ENCODE measurements at places on chromosomes 6 and 20.
A peak's percentile ranks its signal among the peaks of the same experiment; 100 is the strongest.

DNA sequence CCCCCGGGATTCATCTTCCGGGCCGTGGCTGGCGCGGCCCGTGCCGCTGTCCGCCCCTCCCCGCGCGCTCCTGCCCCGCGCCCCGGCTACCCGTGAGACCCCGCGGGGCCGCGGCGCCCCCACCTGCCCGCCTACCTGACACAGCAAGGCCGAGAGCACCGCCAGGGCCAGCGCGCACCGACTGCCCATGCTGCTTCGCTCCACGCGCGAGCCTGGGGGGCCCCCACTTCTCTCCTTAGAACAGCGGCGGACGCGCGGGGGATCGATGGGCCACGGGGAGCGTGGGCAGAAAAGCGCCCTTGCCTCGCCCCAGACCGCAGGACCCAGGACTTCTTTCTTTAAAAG, 955 bp downstream of the DLL1 start:
- DNase-seq = no peak

DNA sequence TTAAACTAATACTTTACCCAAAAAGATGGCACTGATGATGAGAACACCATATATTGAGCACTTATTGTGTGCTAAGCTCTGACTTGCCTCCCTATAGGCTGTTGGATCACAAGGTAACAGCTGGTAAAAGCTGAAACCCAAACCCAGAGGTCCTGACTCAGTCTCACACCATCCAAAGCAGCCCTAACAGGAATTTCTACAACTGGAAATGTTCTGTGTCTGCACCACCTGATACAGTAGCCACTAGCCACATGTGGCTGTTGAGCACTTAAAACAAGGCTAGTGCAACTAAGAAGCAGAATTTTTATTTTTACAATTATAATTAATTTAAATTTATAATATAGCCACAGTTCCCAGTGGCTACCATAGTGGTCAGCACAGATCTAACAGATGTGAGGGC, 15.6 kb upstream of the MATN4 start:
- peak; percentile 9 for DNase-seq

DNA sequence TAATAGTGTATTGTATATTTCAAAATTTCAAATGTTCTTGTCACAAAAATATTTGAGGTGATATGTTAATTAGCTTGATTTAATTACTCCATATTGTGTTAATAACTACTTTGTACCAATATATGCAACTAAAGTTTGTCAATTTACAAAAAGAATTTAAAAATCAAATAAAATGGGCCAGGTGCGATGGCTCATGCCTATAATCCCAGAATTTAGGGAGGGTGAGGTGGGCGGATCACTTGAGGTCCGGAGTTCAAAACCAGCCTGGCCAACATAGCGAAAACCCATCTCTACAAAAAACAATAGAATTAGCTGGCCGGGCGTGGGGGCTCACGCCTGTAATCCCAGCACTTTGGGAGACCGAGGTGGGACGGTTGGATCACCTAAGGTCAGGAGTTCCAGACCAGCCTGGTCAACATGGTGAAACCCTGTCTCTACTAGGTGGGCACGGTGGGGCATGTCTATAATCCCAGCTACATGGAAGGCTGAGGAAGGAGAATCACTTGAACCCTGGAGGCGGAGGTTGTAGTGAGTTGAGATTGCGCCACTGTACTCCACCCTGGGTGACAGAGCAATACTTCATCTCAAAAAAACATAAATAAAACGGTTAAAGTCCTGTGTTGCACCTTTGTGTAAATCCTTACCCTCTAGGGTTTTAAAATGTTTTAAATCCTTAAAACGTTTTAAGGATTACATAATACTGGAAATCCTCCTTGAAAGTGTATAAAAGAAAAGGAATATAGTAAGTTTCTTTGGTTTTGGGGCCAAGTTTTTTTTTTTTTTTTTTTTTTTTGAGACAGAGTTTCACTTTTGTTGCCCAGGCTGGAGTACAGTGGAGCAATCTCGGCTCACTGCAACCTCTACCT, 4.0 kb downstream of the HSPA1B start:
- peak; percentile 69 for DNase-seq

DNA sequence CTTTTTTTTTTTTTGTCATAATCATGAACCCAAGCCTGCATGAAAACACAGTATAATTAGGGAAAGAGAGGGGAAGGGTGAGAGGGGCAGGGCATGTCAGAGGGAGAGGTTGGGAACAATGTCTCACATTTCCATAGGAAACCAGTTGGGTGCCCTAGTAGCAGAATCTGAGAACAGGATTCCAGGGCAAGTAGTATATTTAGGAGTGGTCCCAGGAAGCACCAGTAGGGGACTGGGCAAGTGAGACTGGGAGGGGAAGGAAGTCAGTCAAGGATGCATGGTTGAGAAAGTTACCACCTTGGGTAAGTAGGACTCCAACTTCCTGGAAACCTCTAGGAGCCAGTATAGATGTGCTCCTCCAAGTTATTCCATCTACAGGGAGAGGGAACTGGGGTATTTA, 88.6 kb upstream of the MAFB start:
- DNase-seq = no peak

- DNase-seq = no peak
Measured at GRCh38 chr6:75126518-75126917, 79.3 kb downstream of the COL12A1 start.

DNA sequence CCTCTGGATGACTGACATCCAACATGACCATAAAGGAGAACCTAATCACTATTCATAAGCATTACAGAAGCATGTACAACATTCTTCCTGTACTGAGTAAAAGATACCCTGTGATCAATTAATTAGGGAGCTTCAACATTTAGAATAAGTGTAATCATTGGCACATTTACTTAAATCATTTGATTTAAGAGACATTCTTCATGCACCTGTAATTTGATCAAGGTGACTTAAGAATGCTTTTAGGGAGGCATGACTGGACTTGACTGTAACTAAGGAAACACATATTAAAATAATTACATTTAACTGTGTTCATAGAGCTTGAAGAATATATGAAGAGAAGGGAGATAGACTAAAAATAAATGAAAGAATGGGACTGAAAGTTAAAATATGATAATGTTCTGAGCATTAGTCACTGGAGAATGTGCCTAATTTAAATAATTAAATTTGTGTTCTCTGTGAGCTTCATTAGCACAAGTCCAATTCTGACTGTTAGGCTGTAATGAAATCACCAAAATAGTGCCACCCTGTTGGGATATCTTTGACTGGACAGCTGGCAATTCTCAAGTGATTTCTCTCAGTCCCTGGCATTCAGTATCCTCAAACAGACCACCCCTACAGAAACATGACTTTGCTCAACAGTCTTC, 295.5 kb upstream of the ADGRB3 start:
- DNase-seq = no peak
